Fibroblast of villous mesenchyme (primary cell): ENCODE measurements at places on chromosomes 7 and 10. TPM values are rescaled to one million over a fixed set of nuclear protein-coding genes. Genes with fewer than 3 reads are reported as not detected.

DNA sequence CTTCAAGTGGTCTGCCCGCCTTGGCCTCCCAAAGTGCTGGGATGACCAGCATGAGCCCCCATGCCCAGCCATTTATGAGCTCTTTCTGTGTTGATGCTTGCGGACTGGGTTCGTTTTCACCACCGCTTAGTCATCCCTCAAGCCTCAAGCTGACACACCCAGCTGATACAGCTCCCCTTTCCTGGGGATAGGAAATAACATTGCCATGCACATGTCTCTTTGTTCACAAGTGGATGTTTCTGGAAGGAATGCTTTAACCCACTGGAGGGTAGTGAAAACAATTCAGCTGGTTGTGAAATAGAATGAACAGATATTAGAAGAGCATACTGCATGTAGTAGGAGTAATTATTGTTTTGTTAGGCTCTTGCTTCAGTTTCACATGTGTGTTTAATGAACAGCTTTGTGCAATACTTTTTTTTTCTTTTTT lies 8.5 kb upstream of the METTL27 start:
- peak; percentile 98 for DNase-seq

DNA sequence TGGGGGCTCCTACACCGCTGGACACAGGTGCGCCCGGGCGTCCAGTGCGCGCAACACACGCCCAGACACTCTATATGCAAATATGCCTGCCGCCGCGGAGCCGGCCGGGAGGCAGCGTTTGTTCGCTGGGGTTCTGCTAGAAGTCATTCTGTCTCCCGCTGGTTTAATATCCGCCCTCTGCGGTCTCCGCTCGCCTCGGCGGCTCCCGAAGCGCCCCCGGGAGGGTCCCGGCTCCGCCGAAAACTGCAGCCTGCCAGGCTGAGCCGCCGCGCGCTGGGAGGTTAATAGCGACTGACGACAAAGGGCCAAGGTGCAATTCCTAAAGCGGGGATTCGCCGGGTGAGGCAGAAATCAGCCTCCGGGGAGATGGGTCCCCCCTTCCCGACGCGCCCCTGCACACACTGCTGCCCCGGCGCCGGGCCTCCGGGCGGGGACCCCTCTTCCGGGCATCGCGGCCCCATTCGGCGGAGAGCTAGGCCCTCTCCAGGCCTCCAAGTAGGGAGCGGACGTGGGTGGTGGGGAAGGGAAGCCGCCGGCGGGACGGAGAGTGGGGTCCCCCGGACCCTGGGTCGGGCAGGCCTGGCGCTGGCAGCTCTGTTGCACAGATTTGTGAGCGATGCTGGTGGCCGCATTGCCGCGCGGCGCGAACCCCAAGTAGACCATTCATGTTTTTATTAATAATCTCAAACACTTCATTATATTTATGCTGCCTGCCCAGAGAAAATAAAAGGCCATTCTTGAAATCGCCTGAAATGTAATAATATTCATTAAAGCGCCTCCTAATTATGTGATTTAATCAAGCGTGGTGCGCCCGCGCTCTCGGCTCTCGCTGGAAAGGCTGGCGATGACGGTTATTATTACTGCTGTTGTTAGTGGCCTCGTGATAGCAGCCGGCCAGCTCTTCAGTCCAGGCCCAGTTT lies 9.1 kb downstream of the EN2 start:
- no peak for DNase-seq

GRCh38 chr10:132630666-132631337 lies 93.2 kb downstream of the INPP5A start:
- peak; percentile 71 for DNase-seq

GRCh38 chr7:131321656-131322055 lies 6.0 kb upstream of the MKLN1 start:
- DNase-seq, result no peak

GRCh38 chr10:100670828-100671479 lies 74.4 kb upstream of the PAX2 start:
- no peak for DNase-seq

DNA sequence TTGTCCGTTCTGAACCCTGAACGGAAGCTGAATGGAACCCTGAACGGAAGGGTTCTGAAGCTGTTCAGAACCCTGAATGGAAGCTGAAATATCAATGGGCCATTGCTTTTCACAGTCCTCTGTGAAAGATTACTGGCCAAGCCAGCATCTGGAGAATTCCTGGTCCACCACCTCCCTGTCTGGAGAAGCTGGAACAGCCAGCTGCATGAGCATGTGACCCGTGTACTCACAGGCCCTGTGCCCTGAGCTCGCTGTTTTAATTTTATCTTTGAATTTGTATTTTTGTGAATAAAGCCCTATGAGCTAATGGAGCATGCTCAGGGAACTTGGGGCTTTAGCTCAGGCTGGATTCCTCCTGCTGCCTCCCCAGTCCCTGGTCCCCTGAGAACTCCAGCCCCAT lies 37.2 kb downstream of the HTRA1 start:
- DNase-seq, result no peak

GRCh38 chr7:37683246-37684120 lies at the start of gene GPR141:
TSS of gene GPR141 (plus strand) at chr7:37683766. CDS start at chr7:37740394, 56,628 bp downstream.
- no peak for DNase-seq

- no peak for DNase-seq
Measured at GRCh38 chr7:26370011-26370410, 78.3 kb downstream of the SNX10 start.

GRCh38 chr7:64625114-64626082 lies 40.5 kb upstream of the ZNF107 start:
- no peak for DNase-seq

The ADCY1 gene
- under 0.01 and 0.32 TPM in 2 replicates for total RNA-seq

The HABP2 gene
- total RNA-seq, result not detected in 2 replicates

The DLG5 gene
- 33.5 and 39.7 TPM in 2 replicates for total RNA-seq

The LRMDA gene
- under 0.01 and 0.64 TPM in 2 replicates for total RNA-seq

The ELFN1 gene
- 0.86 and 1.6 TPM in 2 replicates for total RNA-seq

The COL28A1 gene
- total RNA-seq, result under 0.01 TPM in 2 replicates
